D341Med (cell line): ENCODE measurements at places on chromosomes 3 and 15.

DNA sequence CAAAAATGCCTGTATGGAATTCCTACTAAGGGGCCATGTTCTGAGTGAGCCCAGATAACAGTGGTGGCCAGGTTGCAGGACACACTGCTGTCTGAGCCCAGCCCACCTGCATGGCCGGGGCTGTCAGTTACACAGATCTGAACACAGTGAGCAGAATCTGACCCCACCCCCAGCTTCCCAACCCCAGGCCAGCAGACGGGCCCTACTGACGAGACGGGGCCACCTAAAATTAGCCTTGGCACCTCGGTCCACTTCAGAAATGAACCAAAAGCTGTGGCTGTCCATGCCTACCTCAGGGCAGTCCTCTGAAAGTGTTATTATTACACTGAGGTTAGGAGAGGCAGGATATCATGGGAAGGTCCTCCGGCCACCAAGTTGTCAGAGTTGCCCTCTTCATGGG lies 51.8 kb downstream of the LMCD1 start:
- DNase-seq: no peak

DNA sequence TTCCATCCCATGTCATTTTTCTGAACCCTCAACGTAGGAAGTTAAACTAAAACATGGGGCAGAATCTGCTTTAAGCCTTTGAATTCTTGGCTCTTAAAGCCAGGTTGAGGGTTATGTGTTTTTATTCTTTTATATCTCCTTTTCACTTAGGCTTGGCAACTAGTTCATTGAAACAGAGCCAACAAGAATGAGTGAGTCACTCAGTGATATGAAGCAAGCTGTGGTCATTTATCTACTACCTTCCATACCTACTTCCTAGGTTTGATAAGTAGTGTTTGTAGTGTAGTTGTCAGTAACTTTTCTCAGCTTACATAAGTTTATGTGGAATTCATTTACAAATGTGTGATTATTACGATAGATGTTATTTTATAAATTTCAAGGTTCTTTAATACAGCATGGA lies 67.4 kb downstream of the SNRPN start:
- no peak for DNase-seq

DNA sequence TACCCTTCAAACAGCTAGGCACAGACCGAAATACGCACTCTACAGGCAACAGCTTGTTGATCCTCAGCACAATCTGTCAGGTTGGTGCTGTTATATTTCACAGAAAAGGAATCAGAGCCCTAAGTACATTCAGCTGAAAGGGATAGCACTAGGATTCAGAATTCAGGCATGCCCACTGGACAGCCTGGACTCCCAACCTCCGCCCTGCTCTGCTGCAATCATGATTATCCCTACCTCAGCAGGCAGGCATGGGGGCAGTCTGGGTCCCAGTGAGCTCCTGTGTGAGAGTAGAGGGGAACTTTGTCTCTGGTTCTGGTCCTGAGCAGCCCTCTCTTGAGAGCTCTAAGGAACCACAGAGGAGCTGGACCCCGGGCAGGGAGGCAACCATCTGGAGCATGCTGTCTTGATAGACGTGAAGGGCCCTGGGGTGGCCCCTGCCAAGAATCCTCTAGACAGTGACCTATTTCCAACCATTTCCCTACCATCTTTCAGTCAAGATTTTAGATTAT lies 23.4 kb upstream of the NOX5 start:
- DNase-seq: no peak

DNA sequence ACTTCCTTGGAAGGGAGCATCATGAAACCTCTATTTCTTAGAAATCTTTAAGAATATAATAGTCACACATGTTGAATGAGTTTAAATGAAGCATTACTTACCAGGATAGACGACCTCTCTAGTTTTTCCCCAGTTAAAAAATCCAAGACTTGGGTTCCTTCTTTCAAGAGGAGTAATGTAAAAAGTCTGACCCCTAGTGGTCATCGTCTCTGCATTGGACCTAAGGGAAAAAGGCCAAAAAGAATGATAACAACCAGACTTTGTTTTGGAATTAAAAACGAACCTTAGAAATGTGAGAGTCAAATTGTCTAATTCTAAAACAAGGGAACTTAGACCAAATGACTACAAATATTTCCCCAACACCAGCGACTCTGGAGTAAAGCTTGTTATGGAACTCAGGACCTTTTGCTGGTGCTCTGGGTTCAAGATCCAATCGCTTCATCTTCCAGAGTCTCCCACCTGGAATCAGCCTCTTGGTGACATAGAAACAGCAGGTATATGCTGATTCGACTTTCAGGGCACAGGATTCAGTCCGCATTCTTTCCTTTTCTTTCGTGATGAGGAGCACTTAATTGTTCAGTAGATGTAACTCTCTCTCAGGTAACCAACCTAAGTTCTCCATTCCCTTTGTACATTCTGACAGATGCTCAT lies 214.8 kb upstream of the TPRG1 start:
- DNase-seq: peak; percentile 33

GRCh38 chr3:40086890-40087883 lies 222.3 kb upstream of the EIF1B start:
- DNase-seq: no peak

GRCh38 chr15:56036546-56037067 lies 43.2 kb upstream of the NEDD4 start:
- DNase-seq: no peak

DNA sequence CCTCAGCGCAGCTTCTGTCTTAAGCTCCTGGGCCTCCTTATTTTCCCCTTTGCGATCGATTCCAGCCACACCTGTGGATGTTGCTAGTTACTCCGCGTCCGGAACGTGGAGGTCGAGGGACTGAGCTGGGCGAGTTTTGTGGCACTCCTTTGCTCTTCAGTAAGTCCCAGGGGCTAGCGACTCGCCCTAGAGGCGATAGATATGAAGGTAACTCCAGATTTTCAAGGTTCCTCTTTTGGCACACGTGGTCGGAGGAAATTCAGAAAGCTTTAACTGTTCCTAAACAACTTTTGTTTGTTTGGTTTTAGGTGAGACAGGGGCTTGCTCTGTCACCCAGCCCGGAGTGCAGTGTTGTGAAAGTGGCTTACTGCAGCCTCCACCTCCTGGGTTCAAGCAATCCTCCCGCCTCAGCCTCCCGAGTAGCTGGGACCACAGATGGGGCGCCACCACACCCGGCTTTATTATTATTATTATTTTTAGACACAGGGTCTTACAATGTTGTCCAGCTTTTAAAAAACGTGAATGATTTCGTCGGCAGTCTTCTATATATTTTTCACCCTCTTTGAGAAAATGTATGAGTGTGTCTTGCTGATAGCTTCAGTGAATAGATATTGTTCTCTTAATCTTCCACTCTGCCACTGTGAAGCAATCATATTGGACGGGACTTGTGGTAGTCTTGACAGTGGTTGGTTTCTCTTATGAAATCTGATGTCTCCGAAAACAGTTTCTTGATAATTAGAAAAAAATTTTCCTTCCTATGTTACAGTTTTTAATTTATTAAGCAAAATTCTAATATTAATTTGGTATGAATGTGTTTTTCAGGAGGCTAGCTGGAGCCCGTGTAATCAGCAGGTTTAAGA lies 785 bp downstream of the MFSD1 start:
- DNase-seq: no peak

DNA sequence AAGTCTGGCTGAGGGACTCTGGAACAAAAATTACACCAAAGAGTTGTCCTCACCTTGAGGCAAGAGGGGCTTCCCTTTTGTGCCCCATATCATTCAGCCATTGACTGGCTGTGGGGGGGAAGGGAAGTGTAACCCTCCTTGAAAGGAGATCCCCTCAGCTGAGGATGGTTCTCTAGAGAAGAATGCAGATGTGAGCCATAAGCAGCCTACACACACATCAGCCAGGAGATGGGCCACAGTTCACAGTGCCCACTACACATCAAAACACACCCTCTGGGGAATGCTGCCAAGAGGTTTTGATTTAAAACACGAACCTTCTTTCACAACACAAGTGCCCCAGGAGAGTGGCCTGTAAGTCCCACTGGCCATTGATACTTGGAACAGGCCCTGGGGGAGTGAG lies 231.2 kb upstream of the CTDSPL start:
- no peak for DNase-seq

- DNase-seq: no peak
These were observed 126.6 kb downstream of the IGF1R start for GRCh38 chr15:98774756-98775497.

DNA sequence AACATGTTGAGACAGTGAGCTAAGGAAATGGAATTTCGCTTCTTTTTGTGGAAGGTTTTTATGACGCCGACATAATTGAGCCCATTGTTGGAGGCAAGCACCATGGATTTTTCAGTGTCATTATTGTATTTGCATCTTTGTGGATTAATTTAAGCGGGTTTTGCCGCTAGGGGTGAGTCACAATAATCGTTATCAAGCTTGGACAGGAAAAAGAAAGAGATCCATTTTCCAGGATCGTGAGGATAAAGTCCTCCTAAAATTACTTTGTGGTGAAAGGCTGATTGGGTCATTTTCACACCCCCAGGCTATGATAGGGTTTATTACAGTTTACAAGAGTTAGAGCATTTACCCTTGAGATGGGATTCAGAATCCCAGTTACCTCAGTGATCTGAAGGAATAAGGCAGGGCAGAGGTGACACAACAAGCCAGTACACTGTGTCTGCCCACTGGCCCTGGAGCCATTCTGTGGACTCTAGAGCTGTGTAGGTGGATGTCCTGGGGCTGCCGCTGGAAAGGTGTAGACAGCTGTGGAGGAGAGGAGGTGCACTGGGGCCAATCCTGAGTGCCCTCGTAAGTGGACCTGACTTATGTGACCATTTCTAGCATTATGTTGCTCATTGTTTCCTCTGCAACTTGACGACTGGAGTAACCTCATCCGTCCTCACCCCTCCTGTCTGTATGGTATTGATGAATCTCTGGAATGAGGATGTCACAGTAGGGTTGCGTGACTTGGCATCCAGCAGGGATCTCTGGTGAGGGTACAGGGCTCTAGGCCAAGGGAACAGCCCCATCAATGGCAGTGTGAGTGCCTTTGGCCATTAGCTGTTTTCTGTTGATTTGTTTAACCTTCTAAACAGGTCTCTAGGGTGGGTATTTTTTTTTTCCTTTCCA lies 370.1 kb downstream of the LRTM1 start:
- no peak for DNase-seq

GRCh38 chr3:114878114-114878839 lies 268.8 kb downstream of the ZBTB20 start:
- no peak for DNase-seq

GRCh38 chr15:63072023-63072650 lies 29.6 kb downstream of the TPM1 start:
- no peak for DNase-seq

- DNase-seq: no peak
These were observed 96.0 kb downstream of the TBC1D2B start for GRCh38 chr15:77981281-77982126.

- DNase-seq: no peak
These were observed 57.9 kb downstream of the ARHGAP31 start for GRCh38 chr3:119352034-119352609.

DNA sequence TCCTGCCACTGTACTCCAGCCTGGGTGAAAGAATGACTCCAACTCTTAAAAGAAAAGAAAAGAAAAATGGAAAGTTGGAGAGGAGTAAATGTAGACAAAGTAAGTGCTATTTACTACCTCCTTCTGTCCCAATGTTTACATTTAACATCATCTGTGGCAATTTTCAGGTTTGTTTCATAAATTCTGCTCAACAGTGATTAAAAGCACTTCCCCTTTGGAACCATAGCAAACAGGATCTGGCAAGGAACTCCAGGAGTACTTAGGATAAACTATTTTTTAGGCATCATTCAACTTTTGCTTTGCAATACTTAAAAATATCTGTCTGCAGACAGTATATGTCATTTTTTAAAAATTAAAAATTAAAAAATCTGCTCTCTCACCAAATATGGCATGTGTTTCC lies 5.5 kb upstream of the CX3CR1 start:
- no peak for DNase-seq

DNA sequence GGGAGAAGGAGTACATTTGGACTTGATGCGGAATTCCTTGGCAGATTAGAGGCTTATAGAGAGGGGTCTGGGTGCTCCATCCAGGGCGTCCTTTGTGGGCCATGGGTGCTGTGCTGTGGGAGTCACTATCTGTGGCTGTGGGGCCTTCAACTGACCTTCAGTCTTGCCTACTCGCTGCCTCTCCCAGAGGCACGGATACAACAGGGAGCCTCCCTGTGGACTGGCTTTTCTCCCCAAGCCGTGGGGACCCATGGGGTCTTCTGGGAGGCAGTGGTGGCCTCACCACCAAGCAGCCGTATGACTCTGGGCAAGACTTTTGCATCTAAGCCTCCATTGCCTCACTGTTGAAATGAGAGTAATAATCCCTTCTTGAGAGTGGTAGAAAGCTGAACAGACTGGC lies 83.9 kb downstream of the PDCD6IP start:
- peak; percentile 8 for DNase-seq

DNA sequence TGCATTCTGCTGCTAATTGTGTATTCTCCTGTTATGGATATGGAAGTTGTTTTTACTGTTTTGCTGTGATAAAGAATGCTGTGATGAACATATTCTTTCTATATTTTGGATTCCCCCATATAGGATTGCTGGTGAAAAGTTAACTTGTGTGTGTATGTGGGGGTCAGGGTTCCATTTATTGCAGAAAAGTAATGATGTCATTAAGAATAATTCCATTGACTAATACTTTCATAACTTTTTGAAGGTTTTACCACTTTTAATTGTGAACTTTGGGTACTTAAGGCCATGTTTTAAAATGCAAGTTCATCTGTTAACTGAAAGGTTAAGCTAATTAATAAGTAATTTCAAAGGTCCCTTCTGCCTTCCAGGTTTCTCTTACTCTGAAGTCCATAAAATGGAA lies 6.2 kb downstream of the NEO1 start:
- no peak for DNase-seq

- DNase-seq: no peak
These were observed 53.7 kb upstream of the HEG1 start for GRCh38 chr3:125109536-125109925.

DNA sequence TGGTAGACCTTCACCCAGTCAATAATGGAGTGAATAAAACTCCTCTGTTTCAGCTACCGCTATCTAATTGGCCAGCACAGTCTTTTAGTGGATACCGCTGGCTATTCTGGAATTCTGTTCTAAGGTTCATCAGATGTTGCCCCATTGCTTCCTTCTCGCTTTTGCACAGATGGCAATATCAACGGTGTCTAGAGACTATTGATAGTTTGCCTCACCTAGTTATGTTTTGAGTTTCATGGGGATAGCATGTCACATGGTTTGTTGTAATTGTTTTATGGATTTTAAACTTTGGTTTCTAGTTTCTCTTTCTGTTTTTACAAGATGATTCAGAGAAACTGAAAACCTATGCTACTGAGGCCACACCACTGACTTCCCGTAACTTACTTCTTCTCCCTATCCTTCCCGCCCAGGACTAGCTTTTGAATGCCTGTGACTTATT lies 2.0 kb downstream of the XRN1 start:
- DNase-seq: no peak

- no peak for DNase-seq
These were observed 69.7 kb downstream of the MRPL46 start for GRCh38 chr15:88397506-88397905.
